ENCODE measurements at places on chromosomes 13 and 19.

DNA sequence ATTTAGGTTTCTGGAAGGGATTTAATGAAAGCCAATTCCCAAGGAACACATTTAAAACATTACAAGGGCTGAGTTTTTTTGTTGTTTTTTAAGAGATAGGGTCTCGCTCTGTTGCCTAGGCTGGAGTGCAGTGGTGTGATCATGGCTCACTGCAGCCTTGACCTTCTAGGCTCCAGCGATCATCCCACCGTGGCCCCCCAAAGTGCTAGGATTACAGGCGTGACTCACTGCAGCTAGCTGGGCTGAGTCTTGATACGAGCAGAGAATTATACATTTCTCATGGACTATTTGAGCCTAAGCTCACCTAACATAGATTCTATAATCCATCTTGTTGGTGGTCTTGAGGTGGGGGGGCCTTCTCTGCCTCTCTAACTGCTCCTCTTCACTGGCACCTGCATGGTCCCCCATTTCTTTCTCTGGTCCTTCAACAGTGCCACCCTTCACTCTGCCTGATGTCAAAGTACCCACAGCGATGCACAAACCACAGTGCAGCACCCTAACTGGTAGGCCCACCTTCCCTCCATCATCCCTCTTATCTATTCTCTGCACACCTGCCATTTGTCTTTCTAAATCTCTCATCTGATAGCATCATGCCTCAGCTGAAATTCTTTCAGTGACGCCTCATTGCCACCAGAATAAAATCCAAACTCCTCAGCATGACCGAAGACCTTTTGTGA lies 37.4 kb downstream of the DOCK9 start:
- DNase-seq, result no peak

DNA sequence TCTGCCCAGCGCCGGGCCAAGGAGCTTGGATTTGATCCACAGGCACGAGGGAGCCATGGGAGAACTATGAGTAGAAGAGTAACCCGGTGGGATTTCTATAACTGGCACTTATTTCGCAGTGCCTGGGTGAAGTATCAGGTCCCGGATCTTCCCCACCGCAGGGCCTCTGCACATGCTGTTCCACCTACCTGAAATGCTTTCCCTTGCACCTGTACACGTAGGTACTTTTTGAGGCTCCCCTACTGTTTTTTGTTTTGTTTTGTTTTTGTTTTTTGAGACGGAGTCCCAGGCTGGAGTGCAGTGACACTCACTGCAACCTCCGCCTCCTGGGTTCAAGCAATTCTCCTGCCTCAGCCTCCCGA lies 402 bp upstream of the KANK3 start:
- DNase-seq, result no peak

DNA sequence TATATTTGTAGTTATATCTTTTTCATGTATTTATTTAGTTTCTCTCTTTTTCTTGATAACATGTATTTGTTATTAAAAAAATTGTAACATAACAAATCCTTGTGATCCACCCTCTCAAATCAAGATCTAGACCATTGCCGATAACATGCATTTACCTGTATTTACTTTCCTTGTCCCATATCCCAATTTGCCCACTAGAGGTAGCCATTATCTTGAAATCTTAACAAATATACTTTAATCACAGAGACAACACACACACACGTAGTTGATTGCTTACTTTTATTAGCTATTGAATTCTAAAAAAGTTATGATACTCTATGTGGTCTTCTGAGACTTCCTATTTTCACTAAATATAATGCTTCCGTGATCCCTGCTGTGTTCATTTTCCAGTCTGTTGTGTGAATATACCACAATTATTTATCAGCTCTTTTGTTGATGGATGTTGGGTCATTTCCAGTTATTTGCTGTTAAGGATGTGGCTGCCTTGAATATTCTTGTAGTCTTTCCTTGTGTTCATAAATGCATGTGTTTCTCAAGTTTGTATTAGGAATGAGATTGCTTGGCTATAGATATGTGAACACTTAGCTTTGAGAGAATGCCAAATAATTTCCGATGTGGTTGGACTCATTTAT lies 31.3 kb upstream of the ZMYM2 start:
- no peak for DNase-seq

DNA sequence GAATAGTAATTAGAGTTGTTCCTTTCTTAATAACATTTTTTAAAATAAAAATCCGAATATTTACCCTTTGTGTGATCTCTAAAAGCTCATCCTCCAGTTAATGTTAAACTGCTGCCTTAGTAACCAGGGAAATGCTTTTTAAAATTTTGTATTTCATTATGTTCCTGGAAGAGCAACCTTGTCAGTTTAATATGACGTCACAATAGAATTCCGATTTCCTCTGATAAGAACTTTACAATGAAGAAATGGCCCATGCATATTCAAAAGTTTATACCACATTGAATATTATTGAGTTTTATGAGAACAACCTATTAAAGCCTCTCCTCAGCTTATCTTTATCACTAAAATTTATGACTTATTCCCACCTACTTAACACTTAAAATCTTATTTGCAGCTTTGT lies 1566.6 kb downstream of the EFNB2 start:
- no peak for DNase-seq

- DNase-seq, result no peak
Measured at GRCh38 chr13:39938596-39938995, 283.1 kb downstream of the COG6 start.

DNA sequence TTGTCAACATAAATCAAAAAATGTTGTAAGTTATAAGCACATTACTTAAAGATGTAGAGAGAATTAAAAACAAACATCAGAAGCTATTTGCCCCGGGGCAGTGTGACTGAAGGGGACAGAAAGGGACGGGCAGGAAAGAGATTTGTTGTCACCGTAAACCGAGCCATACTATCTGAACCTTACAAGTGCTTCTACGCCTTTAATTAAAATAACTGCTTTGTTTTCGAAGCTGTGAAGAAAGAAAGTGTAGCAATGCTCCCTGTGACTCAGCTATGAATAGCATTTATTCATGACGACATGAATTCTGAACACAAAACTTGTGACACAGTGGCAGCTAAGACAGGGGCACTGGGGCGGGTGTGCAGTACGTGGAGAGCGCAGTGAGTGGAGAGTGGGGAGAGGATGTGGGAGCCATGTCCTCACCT lies 30.0 kb downstream of the ZNF787 start:
- DNase-seq, result no peak

GRCh38 chr13:19158526-19159174 lies 23.0 kb downstream of the TUBA3C start:
- DNase-seq, result peak; percentile 15

GRCh38 chr13:54928071-54928470 lies 1899.5 kb downstream of the OLFM4 start:
- DNase-seq, result no peak

- DNase-seq, result no peak
Measured at GRCh38 chr13:101799196-101799595, 346.7 kb downstream of the ITGBL1 start.

- no peak for DNase-seq
Measured at GRCh38 chr13:19053561-19053960, 128.1 kb downstream of the TUBA3C start.

GRCh38 chr19:1445932-1446712 lies 3.8 kb upstream of the APC2 start:
- DNase-seq, result peak; percentile 80

DNA sequence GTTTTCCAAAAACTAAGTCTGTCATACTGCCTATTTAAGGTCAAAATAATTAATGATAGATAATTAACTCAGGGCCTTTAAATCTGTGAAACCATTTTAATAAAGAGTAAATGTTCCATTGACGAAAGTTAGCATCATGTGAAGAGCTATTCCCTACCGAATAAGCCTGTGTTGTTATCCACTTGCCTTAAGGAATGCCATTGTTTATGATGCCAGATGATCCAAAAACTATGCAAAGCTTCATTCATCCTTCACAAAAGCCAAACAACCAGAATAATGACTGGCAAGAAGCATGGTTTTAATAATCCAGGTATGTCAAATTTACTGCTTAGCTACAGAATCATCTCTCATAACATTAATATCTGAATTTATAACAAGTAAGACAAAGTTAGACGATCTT lies 6.5 kb upstream of the GPC6 start:
- no peak for DNase-seq

GRCh38 chr19:1210227-1210538 lies 4.6 kb downstream of the STK11 start:
- no peak for DNase-seq

DNA sequence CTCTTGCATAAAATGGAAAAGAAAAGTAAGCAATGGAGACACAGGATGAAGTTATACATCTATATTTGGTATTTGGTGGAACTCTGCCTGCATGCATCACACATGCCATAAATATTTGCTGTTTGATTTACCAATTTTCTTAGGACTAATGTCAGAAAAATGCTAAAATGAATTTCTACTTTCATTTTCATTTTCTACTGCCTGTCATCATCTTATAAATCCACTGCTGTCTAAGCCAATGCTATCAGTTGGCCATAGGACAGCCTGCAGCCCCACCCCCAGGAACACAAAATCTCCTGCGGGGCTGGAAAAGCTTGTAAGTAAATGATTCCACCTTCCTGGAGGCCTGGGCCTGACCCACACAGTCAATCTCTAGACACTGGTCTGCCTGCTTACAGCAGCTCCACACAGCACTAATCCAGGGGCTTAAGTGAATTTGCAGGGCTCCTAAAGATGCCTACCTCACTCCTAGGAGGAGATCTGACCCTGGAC lies 122.0 kb downstream of the ENOX1 start:
- peak; percentile 65 for DNase-seq

- DNase-seq, result no peak
Measured at GRCh38 chr19:46605356-46605821, 4.3 kb downstream of the CALM3 start.

DNA sequence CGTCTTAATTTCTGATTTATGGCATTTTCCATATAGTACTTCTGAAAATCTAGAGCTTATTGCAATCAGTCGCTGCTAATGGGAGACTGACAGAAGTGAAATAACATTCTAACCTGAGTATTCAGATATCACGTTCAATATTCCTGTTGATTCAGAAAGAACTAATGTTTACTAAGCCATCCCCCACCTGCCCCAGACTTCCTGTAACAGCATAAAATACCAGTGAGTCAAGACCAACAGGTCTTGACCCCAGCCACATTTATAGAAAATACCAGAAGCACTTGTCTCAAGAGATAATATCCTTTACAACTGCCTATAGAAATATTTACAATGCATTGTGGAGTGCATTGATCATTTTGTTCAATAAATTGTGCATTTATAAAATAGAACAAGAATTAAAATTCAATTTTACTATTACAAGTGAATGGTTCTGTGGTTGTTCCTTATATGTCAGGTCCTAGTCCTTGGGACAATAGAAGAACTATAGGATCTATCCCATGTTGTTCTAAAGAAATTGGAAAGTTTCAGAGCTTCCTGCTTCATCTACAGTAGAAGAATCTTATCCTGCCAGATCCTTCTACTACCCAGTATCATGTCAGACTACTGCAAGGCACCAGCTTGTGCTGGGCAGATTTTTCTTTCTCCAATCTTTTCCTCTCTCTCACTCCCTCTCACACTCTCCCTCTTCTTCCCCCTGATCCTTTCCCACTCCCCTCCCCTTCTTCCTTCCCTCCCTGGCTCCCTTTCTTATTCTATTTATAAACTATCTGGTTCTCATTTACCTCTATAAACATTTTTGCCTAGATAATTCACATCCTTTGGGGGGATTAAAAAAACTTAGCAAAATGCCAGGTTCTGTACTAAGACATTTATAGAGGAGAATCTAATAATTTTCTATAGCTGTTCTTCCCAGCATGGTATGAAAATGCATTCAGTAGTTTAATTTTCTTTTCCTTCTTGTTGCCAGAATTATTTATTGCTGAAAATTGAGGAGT lies 629.9 kb downstream of the DIAPH3 start:
- no peak for DNase-seq

GRCh38 chr13:55615081-55615480 lies 1525.6 kb upstream of the PRR20A start:
- DNase-seq, result no peak

- DNase-seq, result no peak
Measured at GRCh38 chr13:109747524-109747923, 38.9 kb downstream of the IRS2 start.

DNA sequence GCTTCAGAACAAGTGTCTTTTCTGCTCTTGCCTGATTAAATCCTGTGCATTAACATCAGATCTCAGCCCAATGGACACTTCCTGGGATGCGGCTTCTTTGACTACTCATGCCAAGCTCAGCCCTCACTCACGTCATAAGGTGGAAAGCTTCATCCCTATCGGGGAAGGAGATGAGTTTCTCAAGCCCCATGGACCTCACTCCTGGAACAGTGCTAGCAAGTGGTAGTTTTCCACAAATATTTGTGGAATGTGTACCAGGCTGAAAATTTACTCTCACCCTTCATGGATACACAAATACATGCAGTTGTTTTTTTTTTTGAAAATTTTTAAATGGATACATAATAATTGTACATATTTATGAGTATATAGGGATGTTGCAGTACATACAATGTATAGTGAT lies 34.6 kb upstream of the FARP1 start:
- no peak for DNase-seq

- no peak for DNase-seq
Measured at GRCh38 chr13:78852709-78853108, 193.8 kb upstream of the OBI1 start.

DNA sequence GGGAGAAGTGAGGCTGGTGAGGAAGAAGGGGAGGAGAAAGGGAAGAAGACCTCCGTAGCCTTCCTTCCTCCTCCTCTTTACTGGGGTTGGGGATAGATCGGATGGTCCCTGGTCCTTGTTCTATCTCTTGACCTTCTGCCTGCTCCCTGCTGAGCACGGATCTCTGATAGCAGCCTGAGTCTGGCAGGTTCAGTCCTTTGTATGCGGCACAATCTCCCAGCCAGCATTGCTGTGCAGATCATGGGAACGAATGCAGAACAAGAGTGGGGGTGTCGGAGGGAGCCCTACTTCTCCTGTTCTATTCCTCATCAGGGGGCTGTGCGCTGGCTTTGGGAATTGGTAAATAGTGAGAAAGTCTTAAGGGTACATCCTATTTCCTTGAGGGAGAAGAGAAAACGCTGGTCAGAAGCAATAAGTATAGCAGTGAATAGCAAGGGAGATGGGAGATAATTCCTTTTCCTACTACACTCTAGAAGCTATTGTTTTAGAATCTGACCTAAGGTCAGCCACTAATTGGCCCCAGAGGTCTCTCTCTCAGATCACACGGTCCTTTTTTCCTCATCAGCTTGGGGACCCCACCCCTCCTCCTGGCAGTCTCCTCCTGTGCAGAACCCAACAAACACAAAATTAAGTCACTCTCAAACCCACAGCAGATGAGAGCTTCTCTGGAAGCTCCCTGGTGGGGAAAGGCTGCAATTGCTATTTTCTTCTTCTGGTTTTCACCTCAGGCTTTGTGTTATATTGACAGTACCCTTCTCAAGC lies 41.0 kb downstream of the KL start:
- DNase-seq, result peak; percentile 41

GRCh38 chr19:18412610-18413239 lies 6.5 kb upstream of the SSBP4 start:
- DNase-seq, result no peak

- no peak for DNase-seq
Measured at GRCh38 chr13:79807554-79807953, 326.6 kb downstream of the NDFIP2 start.

- DNase-seq, result no peak
Measured at GRCh38 chr19:5936292-5936592, 22.2 kb downstream of the CAPS start.

- no peak for DNase-seq
Measured at GRCh38 chr13:101230271-101230890, 185.9 kb downstream of the NALCN start.

GRCh38 chr19:8610041-8610935 lies at the start of gene ADAMTS10:
Gene ADAMTS10, minus strand, starts transcription at chr19:8610715. Its CDS starts 5,005 bp downstream, at chr19:8605710.
- no peak for DNase-seq

GRCh38 chr19:29622166-29623070 lies 16.3 kb downstream of the POP4 start:
- DNase-seq, result no peak

- DNase-seq, result no peak
Measured at GRCh38 chr13:100363285-100363711, 225.3 kb downstream of the GGACT start.

- DNase-seq, result no peak
Measured at GRCh38 chr13:50932091-50932490, 22.5 kb downstream of the RNASEH2B start.

Data from Caco-2 (cell line).